ENCODE measurements at places on chromosomes 13 and 19.

GRCh38 chr19:5891938-5892771, 11.4 kb downstream of the NDUFA11 start:
- DNase-seq: peak; percentile 35

DNA sequence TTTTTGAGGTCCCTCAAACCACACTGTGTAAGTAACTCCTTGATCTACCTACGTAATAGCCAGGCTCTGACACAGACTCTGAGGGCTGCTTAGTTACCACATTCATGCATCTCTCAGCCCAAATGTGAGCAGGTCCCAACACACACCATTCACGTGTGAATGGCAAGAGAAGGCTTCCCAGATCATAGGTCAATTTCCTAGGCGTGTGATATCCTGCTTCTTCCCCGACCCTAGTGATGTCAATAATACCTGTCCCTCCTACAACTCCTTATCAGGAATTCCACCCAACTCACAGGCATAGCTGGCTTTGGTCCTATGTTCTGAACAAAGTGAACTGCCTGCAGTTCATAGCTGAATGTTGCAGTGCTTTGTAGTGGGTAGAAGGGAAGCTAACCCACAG, 334.5 kb downstream of the RFC3 start:
- DNase-seq: no peak

DNA sequence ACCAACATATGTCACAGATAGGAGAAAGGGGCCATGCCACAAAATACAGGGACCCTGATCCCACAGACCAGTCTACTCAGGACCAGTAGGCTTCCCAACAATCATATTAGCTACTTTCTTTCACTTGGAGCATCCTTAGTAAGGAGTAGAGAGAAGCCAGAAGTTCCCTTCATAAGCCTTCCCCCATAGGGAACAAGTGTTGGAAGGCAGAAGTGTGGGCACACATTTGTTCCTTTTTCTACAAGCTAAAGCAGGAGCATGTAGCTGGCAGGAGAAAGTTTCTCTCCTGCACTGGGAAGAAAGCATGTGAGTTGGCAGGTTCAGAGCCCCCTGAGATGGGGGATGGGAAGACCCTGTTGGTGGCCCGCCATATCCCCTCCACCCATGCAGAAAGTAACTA, 165.4 kb downstream of the KCTD12 start:
- no peak for DNase-seq

GRCh38 chr19:1155352-1156304, 18.4 kb downstream of the SBNO2 start:
- no peak for DNase-seq

GRCh38 chr19:50565984-50566903, 2.0 kb downstream of the LRRC4B start:
- peak; percentile 61 for DNase-seq

DNA sequence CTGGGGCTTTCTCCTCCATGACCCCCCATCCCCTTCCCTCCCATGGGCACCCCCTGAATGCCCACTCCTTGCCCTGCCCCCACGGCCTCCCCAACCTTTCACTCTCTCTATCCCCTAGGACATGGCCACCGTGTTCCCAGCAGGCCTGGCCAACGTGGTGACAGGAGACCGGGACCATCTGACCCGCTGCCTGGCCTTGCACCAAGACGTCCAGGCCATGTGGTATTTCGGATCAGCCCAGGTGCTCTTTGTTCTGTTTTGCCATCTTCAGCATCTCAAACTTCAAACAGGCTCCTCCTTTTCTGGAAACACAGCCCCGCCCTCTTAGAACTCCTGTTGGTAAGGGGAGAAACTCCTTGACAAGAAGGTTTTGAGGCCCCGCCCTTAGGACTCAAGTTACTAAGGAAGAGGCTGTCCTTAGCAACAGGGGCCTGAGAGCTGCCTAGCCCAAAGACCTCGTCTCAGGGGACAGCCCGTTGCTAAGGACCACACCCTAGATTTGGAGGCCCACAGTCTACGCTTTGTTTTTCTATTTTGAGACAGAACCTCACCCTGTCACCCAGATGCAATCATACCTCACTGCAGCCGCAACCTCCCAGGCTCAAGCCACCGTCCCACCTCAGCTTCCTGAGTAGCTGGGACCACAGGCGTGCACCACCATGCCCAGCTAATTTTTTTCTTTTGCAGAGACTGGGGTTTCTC, 5.1 kb upstream of the FLT3LG start:
- DNase-seq: peak; percentile 72

GRCh38 chr13:39893808-39894207, 238.3 kb downstream of the COG6 start:
- no peak for DNase-seq

GRCh38 chr13:77555246-77555645, 19.7 kb downstream of the SCEL start:
- no peak for DNase-seq

DNA sequence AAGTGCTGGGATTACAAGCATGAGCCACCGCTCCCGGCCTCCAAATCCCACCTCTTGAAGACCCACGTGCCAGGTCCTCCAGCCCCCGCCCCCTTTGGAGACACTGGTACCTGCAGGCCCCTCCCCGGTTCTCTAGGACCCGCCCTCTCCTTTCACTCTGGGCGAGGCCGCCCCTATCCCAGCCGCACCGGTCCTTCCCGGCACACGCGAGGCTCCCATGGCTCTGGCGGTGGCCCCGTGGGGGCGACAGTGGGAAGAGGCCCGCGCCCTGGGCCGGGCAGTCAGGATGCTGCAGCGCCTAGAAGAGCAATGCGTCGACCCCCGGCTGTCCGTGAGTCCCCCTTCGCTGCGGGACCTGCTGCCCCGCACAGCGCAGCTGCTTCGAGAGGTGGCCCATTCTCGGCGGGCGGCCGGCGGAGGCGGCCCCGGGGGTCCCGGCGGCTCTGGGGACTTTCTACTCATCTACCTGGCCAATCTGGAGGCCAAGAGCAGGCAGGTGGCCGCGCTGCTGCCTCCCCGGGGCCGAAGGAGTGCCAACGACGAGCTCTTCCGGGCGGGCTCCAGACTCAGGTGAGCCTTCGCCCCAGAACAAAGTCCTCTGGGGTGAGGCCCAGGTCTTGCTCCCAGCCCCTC, at the start of gene CBLC:
TSS of gene CBLC (plus strand) at position 176 of the 633 bp plus-strand sequence. CDS start at position 218, 42 bp downstream.
- no peak for DNase-seq

DNA sequence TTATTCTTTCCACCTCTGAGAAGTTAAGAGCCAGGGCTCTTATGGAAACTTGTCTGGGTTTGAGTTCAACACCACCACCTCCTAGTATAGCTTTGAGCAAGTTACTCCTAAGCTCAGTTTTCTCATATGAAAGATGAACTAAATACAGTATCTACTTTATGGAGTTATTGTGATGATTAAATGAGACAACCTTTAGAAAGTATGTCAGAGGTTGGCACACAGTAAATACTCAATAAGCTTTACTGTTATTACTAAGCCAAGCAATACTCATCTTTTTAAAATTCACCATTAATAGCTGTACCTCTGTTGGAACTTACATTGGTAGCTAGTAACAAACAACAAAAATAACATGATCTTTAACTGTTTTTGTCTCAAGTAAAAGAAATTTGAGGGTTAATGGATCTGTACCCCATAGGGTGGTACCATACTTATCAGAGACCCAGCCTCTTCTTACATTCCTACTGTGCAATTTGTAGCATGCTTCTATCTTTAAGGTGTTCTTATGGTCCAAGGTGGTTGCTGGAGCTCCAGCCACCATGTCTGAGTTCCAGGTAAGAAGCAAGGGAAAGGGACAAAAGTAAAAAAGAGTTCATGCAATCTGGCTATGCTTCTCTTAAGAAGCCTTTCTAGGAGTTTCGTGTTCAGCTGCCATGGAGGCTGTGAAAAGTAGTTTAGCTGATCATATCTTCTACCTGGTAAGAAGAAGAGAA, 24.1 kb upstream of the NDFIP2 start:
- no peak for DNase-seq

GRCh38 chr13:98542568-98543377, 34.1 kb downstream of the STK24 start:
- DNase-seq: no peak

DNA sequence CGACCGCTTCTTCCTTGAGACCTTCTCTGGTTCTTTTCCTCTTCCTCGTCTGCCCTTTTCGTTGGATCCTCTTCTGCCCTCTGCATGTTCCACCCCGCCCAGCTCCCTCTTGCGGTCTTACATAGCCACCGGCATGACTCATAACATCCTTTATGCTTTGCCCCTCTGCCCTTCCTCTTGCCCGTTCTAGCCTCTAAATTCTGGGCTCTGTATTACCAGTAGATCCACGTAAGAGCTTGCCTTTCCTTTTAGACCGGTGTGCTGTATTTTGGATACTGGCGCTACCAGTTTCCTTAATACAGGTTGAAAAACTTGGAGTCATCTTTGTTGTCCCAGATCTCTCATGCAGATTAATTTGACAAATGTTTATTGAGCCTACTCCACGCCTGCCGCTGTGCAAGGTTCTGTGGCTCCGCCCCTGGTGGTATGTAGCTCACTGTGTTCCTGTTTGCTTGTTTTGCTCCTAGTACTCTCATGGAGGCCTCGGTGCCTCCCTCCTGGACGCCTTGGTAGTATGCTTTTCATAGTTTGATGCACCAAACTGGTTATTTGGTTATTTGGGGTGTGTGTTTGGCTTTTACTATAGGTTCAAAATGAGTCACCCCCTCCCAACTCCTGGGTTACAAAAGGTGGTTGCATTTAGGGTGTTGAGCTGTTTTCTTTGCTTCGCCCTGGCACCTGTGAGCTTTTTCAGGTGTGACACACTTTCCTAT, 1.7 kb downstream of the GTF3A start:
- DNase-seq: peak; percentile 73

GRCh38 chr19:33408116-33408515, 34.6 kb downstream of the CEBPG start:
- DNase-seq: no peak

DNA sequence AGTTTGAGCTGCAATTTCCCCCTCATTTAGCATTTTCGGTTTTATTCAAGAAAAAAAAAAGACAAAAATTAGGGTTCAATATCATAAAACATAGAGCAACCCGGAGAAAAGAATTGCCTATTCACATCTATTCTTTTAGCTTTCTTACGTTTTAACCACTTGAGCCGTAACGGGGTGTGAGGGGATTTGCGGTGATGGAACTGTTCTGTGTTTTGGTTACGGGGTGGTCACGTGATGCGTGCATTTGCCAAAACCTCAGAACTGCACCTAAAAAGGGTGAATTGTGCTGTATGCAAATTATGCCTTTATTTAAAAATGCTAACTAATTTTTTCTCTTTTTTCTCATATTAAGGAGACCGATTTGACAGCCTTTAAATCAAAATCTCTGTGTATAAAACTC, 22.1 kb downstream of the CLEC11A start:
- no peak for DNase-seq

GRCh38 chr13:80309926-80310325, 31.0 kb downstream of the SPRY2 start:
- DNase-seq: no peak

- DNase-seq: no peak
Measured at GRCh38 chr13:30119476-30119875, 187.9 kb downstream of the KATNAL1 start.

- no peak for DNase-seq
Measured at GRCh38 chr13:44519642-44520041, 56.5 kb downstream of the TSC22D1 start.

DNA sequence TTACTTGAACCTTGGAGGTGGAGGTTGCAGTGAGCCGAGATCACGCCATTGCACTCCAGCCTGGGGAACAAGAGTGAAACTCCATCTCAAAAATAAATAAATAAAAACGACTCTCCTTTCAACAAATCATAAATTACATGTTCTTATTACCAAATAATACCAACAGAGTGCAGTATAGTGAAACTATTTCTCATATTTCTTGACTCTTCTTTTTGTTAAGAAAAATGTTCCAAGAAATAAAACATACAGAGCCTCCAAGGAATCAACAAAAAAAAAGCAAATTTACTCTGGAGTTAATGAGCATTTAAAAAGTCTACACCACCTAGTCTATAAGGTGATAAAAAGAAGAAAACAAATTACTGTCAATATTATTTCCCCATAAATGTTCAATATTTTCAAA, 188.8 kb downstream of the KLF12 start:
- DNase-seq: no peak

- DNase-seq: peak; percentile 83
Measured at GRCh38 chr19:39110263-39110967, 15.2 kb upstream of the PAK4 start.
